ENCODE measurements at places on chromosomes 2 and 18.

- ATAC-seq = no peak
These were observed 222.7 kb downstream of the PHLPP1 start for GRCh38 chr18:62938006-62938405.

GRCh38 chr2:164808776-164809175, 32.8 kb downstream of the COBLL1 start:
- no peak for ATAC-seq

GRCh38 chr2:85566265-85566664, 5.0 kb upstream of the GGCX start:
- no peak for ATAC-seq

DNA sequence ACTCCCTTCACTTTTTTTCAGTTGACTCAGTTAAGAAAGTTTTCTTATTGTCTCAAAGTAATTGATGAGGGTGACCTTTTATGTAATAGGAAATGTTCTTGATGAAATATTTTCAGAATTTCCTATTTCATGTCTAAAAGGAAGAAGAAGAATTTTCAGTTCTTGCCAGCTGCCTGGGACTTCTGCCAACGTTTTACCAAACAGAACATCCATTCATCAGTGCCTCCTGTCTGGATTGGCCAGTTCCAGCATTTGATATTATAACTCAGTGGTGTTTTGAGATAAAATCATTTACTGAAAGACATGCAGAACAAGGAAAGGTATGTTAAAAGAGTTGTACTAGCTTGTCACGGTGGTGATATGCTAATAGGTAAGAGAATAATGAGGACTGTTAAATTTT, 104.7 kb upstream of the MYO3B start:
- no peak for ATAC-seq

DNA sequence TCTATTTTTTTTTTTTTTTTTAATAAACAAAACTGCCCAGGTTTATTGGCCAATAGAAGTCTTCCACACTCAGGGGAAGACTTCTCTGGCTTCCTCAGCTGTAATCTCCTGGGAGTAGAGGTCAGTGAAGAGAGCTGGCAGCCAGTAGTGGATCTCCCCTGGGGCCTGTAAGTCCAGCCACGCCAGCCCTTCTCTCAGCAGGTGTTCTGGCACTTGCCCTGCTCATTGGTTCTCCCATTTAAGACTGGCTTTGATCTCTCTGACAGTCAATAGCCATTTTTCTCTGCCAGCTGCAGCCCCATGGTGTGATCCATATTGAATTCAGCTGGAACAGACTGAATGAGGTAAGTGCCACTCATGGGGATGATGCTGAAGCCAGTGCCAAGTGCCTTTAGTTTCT, 170.6 kb upstream of the SPHKAP start:
- no peak for ATAC-seq

DNA sequence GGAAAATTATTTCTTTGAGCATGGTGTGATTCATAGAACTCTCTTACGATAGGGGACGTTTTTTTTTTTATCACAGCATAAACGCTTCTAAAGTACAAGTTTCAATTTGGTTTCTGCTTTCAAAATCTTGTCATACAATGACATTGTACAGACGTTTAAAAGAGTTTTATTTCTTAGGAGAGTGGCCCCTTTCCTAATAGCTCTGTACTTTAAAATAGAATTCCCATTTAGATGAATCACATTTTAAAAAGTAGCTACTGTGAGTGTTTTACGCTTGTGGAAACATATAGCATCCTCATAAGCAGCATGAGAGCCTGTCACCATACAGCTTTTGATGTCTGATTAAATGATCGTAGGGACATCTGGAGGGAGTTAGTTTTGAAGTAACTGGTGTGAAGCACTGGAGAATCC, 510.9 kb downstream of the PARD3B start:
- no peak for ATAC-seq

- ATAC-seq = no peak
These were observed 32.8 kb downstream of the DTNA start for GRCh38 chr18:34742891-34743341.

- no peak for ATAC-seq
These were observed 4.8 kb downstream of the RAB17 start for GRCh38 chr2:237585590-237586221.
